D721Med (cell line): ENCODE measurements at places on chromosomes 16 and 17.

DNA sequence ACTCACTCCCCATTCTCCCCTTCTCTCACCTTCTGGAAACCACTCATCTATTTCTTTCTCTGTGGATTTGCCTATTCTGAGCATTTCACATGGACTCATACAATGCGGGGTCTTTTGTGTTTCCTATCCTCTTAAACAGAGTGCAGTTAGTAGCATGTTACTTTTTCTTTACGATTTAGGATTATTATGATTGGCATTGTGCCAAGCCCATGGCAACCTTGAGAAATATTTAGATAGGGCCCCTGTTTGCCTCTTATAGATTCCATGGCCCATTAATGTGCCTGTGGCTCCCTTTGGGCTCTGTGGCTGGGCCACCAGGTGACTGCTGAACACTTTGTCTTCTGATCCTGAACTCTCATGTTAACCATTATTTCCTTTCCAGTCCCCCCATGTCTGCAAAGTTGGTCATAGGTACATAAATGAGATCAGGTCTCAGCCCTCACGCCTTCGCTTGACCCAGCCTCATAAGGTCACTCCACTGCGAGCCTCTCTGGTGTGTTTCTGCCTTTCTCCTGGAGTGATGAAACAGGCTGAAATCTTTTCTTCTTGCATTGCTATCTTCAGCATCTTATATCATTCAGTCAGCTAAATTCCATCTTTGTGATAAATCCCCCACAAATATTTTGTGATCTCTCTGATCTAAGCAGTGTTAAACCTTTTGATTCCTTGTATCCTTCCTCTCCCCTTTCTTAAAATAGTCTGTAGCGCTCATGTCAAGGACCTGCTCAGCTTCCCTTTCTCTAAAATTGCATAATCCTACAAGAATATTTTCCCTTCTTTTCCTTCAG, 44.0 kb downstream of the MYH3 start:
- no peak for DNase-seq

DNA sequence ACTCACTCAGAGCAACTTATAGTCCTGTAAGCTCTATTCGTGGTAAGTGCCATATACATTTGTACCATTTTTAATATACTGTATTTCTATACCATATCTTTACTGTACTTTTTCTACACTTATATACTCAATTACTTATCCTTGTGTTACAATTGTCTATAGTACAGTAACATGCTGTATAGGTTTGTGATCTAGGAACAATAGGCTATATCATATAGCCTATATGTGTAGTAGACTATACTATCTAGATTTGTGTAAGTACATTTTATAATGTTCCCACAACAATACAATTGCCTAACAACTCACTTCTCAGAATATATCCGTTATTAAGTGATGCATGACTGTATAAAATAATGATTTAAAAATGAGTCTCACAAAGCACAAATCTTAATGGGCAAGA, 123.3 kb upstream of the NACA2 start:
- DNase-seq, result no peak

DNA sequence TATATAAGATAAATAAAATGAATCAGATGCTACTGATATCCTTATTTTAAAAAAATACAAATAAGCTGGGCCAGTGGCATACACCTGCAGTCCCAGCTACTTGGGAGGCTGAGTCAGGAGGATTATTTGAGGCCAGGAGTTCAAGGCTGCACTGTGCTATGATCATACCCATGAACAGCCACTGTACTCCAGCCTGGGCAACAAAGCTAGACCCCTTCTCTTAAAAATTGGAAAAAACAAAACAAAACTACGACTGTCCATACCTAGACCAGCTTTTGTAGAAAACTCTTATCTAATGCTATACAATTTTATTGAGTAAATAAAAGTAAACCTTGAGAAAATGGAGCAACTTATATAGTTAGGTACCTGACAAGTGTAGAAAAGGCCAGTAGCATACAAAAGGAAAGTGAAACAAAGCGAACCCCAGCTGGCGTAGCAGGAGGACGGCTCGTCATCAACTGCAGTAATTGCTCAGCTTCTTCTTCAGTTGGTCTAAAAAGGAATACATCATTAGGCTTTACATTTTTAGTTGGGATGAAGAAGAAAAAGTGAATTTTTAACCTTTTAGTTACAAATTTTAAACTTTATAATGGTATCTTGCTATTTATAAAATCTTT, 23.6 kb downstream of the INTS2 start:
- no peak for DNase-seq

GRCh38 chr17:75752802-75753513, 12.0 kb downstream of the GALK1 start:
- no peak for DNase-seq

DNA sequence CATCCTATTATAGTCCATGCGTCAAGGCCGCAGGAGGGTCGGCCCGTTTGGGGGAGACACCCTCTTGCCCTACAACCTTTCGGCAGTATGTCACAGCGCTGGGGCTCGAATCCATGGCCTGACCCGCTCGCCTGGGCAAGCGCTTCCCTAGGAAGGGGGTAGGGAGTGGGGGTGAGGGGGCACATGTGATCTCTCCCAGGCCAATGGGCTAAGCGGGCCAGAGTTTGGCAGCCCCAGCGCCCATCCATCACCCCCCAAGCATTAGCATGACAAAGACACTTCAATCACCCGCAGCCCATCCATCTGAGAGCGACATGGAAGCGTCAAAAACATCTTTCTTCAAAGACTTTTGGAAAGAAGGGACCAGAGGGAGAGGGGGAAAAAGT, at the start of gene HOXB1:
HOXB1 (minus strand) TSS at position 125 of the 386 bp plus-strand sequence; CDS start at position 18, 107 bp downstream.
- DNase-seq, result no peak

DNA sequence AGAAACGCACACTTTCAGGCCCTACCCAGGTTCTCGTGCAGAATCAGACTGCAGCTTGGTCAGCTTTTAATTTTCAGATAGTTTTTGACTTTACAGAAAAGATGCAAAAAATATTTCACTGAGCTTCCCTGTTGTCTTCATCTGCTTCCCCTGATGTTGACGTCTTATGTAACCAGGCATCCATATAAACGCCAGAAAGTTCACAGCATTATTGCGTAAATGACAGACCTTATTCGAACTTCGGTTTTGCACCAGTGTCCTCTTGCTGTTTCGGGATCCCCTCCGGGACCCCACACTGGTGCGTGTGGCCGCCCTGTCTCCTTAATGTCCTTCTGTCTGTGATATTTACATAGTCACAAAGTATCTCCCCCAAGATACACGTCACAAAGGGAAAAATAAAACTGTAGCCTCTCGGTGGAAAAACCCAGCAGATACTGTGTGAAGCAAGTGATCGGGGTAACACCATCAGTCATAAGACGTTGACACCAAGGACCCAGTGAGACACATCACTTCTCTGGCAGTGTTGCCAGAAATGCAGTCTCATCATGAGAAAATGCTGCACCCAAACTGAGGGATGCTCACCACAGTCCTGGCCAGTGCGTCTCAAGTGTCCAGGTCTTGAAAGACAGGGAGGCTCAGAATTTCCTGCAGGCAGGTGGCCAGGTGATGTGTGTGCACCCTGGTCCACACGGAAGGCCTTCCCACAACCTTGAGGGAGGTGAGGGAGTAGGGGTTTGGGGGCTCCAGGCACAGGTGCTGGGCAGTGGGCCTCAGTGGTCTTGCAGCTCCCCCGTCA, 4.3 kb downstream of the BANP start:
- no peak for DNase-seq

- DNase-seq, result peak; percentile 47
Observed at GRCh38 chr16:21277927-21278706, at the start of gene CRYM. Gene CRYM, minus strand, starts transcription at chr16:21278290. Its CDS starts 39 bp downstream, at chr16:21278251.

GRCh38 chr16:55948230-55948629, 73.1 kb upstream of the CES5A start:
- no peak for DNase-seq

GRCh38 chr17:36749493-36749892, 148.1 kb downstream of the MRM1 start:
- no peak for DNase-seq

- DNase-seq, result no peak
Observed at GRCh38 chr17:66378296-66378695, 75.9 kb downstream of the PRKCA start.

- DNase-seq, result no peak
Observed at GRCh38 chr16:66668777-66669444, 27.6 kb downstream of the CMTM4 start.

DNA sequence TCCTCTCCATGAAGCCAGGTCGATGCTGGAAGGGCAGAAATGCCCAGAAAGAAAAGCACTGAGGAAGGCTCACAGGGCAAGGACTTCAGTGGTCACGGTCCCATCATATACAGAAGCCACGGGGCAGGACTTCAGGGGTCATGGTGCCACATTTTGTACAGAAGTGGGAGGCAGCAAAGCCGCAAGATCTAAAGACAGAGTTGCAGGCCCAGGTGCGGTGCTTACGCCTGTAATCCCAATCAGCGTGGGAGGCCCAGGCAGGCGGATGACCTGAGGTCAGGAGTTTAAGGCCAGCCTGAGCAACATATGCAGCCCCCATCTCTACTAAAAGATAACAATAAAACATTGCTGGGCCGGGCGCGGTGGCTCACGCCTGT, 96.0 kb downstream of the NXN start:
- no peak for DNase-seq

- DNase-seq, result no peak
Observed at GRCh38 chr16:74738816-74739215, 35.8 kb downstream of the FA2H start.

DNA sequence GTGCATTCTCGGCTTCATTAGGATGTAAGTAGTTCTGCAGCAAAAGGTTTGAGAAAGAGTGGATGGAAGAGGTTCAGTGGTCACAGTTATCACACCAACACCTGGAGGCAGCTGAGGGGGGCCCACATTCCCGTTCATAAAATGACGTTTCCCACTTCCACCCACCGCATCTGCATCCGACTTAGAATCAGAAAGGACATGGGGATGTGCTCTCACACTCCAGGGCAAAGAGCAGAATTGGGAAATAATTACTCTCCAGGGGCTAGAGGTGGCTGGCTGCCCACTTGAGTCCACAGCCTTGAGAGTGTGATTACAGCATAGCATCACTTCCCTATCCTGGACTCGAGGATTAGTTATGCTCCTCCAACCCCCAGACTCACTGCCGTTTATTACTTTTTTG, 122.0 kb downstream of the CPPED1 start:
- DNase-seq, result no peak

DNA sequence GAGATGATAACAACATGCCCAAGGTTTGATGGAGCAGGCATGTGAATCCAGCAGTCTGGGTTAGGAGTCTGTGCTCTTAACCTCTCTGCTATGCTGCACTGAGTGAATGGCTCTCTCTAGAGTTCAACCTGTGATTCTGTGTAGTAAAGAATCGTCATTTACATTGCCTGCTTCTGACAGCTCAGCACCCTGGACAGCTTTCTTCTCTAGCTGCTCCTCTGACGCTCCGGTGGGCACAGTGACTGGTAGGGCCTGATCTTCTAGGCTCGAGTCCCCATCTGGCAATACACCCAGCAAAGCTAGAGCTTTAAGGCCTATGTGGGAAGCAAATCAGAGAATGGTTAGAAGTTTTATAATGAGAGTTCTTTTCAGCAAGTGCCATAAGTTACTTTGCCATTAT, 85.3 kb upstream of the ATP2A3 start:
- DNase-seq, result no peak

- DNase-seq, result peak; percentile 71
Observed at GRCh38 chr17:44024271-44024663, 9.5 kb upstream of the TMEM101 start.

- DNase-seq, result no peak
Observed at GRCh38 chr17:66192378-66192687, 400 bp upstream of the CEP112 start.

GRCh38 chr17:19733953-19734526, 14.1 kb downstream of the ALDH3A1 start:
- DNase-seq, result no peak

DNA sequence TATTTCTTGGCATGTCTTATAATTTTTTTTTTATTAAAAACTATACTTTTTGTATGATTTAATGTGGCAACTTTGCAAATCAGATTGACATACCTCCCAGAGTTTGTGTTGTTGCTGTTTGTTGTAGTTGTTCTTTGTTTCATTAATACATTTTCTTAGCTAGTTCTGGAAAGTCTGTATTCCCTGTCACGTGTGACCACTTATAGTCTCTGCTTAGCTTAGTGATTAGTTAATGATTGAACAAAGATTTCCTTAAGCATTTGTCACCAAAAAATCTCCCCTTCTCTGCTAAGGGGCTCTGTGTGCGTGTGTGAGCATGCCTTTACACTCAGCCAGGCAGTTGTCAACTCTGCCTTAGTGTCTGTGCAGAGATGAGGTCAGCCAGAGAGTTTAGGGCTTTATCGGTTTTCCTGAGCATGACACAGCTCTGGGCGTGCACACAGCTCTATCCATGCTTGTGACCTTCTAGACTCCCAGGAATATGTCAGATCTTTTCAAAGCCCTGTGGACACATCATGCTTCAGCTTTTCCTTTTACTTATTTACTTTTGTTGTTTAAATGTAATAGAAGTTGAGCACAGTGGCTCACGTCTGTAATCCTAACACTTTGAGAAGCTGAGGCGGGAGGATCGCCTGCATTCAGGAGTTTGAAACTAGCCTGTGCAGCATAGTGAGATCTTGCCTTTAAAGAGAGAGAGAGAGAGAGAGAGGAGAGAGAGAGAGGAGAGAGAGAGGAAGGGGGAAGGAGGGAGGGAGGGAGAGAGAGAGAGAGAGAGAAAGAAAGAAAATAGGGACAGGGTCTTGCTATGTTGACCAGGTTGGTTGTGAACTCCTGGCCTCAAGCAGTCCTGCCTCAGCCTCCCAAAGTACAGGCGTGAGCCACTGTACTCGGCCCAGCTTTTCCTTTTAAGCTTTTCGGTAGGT, 21.9 kb downstream of the DNAI2 start:
- no peak for DNase-seq

- DNase-seq, result no peak
Observed at GRCh38 chr16:66480265-66481080, 53.4 kb downstream of the BEAN1 start.

DNA sequence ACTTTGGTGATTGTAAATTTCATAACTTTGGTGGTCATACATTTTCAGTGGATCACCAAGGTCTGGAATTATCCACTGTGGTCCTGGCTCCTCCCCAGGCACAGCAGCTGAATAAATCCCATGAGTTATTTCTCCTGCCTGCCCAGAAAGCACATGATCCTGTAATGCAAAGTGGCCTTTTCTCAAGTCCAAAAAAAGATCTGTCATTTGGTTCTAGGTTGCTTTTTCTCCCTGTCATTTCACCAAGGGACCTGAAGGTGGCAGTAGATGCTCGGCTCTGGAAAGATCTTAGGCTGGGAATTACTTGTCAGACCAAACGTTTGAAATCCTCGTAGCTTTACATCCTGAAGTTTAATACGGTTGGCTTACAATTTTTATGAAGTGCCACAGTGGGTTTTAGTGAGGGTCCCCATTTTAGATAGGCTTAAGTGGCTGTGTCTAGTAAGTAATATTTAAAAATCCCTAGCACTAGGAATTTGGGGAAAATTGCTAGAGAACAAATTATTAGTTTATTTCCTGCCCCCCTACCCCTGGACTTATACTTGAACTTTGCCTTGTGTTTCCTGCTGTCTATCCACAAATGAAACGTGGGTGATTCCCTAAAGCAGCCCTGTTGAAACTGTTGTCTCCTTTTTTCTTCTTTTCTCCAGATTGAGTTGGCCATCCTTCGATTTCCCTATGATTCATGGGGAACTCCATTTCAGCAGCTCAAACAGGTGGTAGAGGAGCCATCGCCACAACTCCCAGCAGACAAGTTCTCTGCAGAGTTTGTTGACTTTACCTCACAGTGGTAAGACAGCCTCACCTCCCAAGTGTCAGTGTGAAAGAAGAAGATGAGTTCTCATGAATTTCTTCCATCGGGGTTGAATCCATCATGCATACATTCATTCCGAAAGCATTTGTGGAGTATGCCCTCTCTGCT, 111.7 kb downstream of the MAP2K6 start:
- no peak for DNase-seq

GRCh38 chr16:89924297-89924924, 1.3 kb downstream of the TUBB3 start:
- DNase-seq, result no peak
